Memory B cell (primary cell): ENCODE measurements at places on chromosomes 2 and 18.
A peak's percentile ranks its signal among the peaks of the same experiment; 100 is the strongest.

DNA sequence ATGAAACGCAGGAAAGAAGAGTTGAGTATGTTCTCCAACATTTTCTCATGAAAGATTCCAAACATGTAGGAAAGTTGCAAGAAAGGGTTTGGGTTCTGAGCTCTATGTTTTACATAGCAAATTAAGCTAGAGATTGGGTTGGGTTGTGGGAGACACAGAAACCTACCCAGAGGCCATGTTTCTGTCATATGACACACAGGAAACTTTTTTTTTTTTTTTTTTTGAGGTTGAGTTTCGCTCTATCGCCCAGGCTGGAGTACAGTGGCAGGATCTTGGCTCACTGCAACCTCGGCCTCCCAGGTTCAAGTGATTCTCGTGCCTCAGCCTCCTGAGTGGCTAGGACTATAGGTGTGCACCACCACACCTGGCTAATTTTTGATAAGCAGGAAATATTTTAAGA is 57.6 kb downstream of the DOCK10 start:
- no peaks in the 10 kb centered on the region for H3K27me3 ChIP-seq
- no peak for DNase-seq
- H3K4me3 ChIP-seq, result peak overlapping the region; percentile 24
- H3K36me3 ChIP-seq, result peaks cover 9% of the 10 kb centered on the region

DNA sequence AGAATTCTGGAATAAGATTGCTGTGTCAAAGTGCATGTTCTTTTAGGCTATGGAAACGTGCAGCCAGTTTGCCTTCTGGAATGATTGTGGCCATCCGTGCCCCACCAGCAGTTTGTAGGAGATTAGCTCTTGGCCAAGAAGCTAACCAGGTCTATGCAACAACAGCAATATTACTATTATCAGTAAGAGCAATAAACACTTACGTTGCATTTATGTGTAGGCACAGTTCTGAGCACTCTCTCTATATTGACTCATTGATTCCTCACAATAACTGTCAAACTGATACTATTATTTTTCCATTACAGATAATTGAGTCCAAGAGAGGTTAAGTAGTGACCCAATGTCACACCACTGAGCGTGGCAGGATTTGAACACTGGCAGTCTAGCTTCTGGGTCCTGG is 186.4 kb downstream of the DYSF start:
- DNase-seq, result no peak
- peaks cover 5% of the 10 kb centered on the region for H3K27me3 ChIP-seq
- no peak overlapping the region for H3K4me3 ChIP-seq
- H3K27ac ChIP-seq, result no peak overlapping the region

- peaks cover 13% of the 10 kb centered on the region for H3K4me1 ChIP-seq
Measured at GRCh38 chr2:119350311-119350998, 16.2 kb downstream of the C2orf76 start.

DNA sequence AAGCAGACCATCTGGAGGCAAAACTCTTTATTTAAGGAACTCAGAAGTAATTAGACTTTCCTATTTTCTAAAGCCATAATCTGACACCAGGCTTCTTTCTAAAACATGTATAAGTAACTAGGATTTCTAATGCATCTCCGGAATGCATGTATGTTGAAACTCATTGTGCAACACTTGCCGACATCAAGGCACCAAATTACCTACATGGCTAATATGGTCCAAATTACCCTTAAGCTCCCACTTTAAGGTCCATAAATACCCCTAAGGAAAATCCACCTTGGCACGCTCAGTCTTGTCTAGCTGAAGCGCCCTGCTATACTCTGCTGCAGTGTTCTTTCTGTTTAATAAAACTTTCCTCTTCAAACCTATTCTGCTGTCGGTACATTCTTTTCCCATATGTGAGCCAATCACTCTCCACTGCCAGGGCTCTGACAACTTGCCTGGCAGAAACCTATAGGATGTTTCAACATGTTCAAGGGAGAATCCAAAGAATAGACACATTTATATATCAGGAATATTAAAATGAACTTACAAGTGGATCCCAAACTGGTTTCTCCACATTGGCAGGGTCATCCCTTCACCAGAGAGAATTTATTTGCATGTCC is 171.9 kb downstream of the GALNT1 start:
- no peak for DNase-seq
- no peaks in the 10 kb centered on the region for H3K36me3 ChIP-seq
- H3K4me3 ChIP-seq, result no peak overlapping the region
- H3K27ac ChIP-seq, result no peak overlapping the region

- DNase-seq, result no peak
- H3K4me3 ChIP-seq, result no peak overlapping the region
- H3K27ac ChIP-seq, result no peak overlapping the region
- H3K36me3 ChIP-seq, result no peaks in the 10 kb centered on the region
- H3K4me1 ChIP-seq, result no peaks in the 10 kb centered on the region
Measured at GRCh38 chr18:34330308-34330707, 105.6 kb upstream of the NOL4 start.

DNA sequence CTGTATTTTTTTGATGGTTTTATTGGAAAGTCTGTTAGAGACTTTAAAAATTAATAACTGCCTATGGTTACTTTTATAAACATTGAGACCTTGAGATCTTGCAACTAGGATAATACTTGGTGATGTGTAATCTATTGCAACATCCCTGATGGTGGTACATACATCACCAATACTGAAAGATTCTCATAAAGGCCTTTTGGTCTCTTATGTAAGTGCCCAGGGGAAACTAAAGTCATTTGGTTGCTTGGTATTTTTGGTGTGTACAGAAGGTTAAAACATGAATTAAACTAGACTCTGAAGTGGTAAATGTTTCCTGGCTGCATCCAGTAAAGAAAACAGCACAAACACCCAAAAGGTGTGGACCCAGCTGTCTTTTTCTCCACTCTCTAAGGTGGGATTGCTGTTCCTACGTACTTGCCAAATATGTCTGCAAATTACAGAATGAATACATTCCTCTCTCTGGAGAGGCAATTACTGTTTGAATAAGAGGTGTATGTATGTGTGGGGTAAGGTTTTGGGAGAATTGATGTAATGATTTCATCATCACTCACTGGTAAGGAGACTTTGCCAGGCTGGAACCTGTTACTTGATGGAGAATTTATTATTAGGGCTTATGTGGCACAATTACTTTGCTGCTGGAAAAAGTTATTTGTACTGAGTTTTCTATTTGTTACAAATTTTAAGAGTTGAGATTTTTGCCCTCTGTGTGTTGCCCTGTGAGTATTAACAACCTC is 3.6 kb downstream of the B3GNT2 start:
- no peak for DNase-seq
- peaks cover 2% of the 10 kb centered on the region for H3K36me3 ChIP-seq
- no peaks in the 10 kb centered on the region for H3K27me3 ChIP-seq

DNA sequence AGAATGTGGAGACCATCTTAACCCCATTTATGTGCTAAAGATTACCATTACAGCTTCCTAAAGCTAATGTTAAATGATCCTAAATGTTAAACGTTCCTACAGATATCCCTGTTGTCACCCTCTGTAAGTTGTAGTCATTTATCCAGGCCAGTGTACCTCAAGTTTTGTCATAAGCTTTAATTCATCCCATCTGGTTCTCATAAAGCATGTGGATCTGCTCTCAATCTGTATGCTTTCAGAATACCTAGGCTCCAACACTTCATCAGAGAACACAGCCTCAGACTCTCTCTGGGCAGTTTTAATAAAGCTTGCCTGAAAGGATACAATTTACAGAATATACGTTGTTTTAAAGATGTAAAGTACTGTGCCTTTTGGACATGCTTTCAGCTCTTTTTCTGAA is 4.2 kb upstream of the CCDC178 start:
- peaks cover 3% of the 10 kb centered on the region for H3K27me3 ChIP-seq
- no peak for DNase-seq
- H3K4me3 ChIP-seq, result no peak overlapping the region
- H3K4me1 ChIP-seq, result no peaks in the 10 kb centered on the region
- no peak overlapping the region for H3K27ac ChIP-seq

- no peaks in the 10 kb centered on the region for H3K27me3 ChIP-seq
- H3K4me3 ChIP-seq, result no peak overlapping the region
- DNase-seq, result no peak
- H3K36me3 ChIP-seq, result no peaks in the 10 kb centered on the region
Measured at GRCh38 chr2:189411860-189412259, 29.4 kb upstream of the WDR75 start.

DNA sequence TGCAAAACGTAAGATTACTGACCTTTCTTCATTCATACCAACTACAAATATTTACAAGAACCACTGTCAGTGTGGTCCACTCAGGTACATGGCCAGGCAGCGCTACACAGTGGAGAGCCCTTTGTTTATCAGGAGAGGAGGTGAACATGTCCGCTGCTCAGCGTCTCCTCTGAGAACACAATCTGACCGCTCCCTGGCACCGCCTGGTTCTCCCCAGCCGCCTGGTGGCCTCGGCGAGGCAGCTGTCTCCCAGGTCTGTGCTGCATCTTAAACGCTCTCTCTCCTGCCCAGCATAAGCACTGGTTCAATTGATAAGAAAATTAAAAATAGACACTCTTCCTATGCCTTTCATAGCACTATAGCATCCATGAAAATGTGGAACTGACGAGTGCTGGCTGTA is 146.8 kb upstream of the PXDN start:
- H3K4me1 ChIP-seq, result no peaks in the 10 kb centered on the region
- H3K4me3 ChIP-seq, result no peak overlapping the region
- H3K27me3 ChIP-seq, result peaks cover 5% of the 10 kb centered on the region
- DNase-seq, result no peak

DNA sequence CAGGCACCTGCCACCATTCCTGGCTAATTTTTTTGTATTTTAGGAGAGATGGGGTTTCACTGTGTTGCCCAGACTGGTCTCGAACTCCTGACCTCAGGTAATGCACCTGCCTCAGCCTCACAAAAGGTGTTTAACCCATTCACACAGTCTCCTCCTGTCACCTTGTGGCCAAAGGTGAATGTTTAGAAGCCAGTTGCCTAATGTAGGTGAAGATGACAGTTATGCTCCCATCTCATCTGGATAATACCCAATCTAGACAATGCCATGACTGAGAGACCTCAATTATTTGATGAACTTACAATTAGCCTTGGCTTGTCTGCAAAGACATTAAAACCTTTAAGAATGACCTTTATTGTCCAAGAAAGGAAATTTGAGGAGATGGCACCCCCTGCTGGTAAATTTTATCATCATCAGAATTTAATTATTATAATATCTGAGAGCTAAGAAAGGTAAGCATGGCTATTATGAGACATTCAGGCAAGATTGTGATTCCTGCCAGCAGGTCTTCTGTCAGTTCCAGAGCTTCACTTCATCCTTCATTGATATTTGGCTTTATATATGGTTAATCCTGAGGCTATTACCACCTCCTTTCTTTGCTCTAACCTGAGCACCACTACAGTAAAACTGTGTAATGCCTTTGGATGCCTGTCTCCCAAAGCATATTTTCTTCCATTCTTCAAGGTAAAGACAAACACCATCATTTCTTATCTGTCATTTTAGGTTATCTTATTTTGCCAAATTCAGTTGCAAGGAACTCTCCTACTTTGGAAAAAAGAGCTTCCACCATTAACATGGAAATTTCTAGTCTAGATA is 117.6 kb downstream of the FAM124B start:
- H3K36me3 ChIP-seq, result no peaks in the 10 kb centered on the region
- H3K4me1 ChIP-seq, result no peaks in the 10 kb centered on the region
- peaks cover 10% of the 10 kb centered on the region for H3K27me3 ChIP-seq
- DNase-seq, result peak; percentile 27
- no peak overlapping the region for H3K27ac ChIP-seq

DNA sequence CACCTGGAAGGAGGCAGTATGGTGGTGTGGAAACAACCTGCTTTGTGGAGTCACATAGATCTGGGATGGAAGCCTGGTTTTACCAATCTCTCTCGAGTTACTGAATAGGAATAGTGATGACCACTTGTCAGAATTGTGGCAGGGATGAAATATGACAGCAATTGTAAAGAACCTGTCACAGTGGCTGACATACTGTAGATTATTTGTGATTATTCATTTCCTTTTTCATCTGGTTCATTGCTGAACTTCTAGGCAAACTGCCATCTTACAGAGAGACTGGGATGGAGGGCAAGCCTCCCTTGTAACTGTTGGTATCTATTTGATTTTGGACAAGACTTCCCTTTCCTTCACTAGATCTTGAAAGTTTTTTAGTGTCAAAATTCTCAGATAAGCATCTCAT is 42.0 kb downstream of the FMNL2 start:
- no peaks in the 10 kb centered on the region for H3K36me3 ChIP-seq
- DNase-seq, result no peak
- H3K4me1 ChIP-seq, result peaks cover 4% of the 10 kb centered on the region
- H3K27me3 ChIP-seq, result no peaks in the 10 kb centered on the region
- no peak overlapping the region for H3K27ac ChIP-seq
- H3K4me3 ChIP-seq, result no peak overlapping the region

DNA sequence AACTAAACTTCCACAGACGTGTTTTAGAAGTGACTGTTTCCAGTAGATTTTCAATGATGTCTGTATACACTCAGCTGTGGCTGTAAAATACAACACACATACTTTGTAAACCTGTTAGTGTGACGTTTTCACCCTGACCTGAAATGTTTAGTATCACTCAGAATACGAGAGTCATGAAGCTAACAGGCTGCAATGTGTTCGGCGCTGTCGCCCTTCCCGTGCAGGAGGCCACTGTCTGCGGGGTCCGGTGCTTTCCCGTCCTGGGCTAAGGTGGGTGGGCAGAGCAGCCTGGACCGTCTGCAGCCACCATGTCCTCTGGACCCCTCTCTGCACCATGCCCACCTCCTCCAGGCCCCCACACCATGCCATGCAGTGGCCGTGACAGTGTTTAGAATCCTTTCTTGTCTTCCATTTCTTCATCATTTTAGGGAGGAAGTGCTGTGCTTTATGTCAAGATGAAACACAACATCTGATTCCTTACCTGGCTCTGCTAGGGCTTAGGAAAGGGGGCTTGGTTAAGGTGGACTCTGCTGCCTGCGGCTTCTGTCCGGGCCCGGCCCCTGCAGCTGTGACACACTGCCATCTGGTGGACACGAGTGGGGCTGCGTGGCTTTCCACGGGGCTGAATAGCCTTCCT is 53.8 kb upstream of the RBM44 start:
- peak; percentile 81 for DNase-seq
- H3K36me3 ChIP-seq, result peaks cover 17% of the 10 kb centered on the region
- H3K27me3 ChIP-seq, result no peaks in the 10 kb centered on the region

GRCh38 chr2:105748566-105748965 is 3.9 kb downstream of the NCK2 start:
- peak overlapping the region; percentile 43 for H3K4me3 ChIP-seq
- peaks cover 65% of the 10 kb centered on the region for H3K4me1 ChIP-seq
- peak overlapping the region; percentile 98 for H3K27ac ChIP-seq
- DNase-seq, result no peak
- H3K36me3 ChIP-seq, result peaks cover 13% of the 10 kb centered on the region

DNA sequence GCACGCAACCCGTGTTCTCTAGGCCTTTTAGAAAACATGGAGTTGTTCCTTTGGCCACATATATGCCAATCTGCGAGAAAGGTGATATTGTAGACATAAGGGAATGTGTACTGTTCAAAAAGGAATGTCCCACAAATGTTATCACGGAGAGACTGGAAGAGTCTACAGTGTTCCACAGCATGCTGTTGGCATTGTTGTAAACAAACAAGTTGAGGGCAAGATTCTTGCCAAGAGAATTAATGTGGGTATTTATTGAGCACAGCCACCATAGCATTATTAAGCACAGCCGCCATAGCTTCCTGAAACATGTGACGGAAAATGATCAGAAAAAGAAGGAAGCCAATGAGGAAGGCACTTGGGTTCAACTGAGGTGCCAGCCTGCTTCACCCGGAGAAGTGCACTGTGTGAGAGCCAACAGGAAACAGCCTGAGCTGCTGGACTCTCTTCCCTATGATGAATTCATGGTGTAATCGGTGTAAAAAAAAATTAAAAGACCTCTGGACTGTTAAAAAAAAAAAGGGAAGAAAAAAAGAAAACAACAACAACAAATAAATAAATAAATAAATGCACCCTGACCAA is 29.0 kb upstream of the REL start:
- H3K27me3 ChIP-seq, result no peaks in the 10 kb centered on the region
- no peaks in the 10 kb centered on the region for H3K36me3 ChIP-seq

GRCh38 chr18:23784832-23785245 is 95.6 kb downstream of the LAMA3 start:
- H3K4me1 ChIP-seq, result no peaks in the 10 kb centered on the region
- peaks cover 21% of the 10 kb centered on the region for H3K27me3 ChIP-seq
- no peak overlapping the region for H3K27ac ChIP-seq
- H3K36me3 ChIP-seq, result peaks cover 5% of the 10 kb centered on the region
